Fibroblast of lung (primary cell): ENCODE measurements at places on chromosomes 7 and 10. TPM values are rescaled to one million over a fixed set of nuclear protein-coding genes. Genes with fewer than 3 reads are reported as not detected.

Gene ABCC2
- polyA plus RNA-seq, result 0.17 and 0.21 TPM in 2 replicates

Gene CTTNBP2
- polyA plus RNA-seq, result 12.0 and 15.7 TPM in 2 replicates

Gene AGAP6
- 4.3 and 5.8 TPM in 2 replicates for polyA plus RNA-seq

DNA sequence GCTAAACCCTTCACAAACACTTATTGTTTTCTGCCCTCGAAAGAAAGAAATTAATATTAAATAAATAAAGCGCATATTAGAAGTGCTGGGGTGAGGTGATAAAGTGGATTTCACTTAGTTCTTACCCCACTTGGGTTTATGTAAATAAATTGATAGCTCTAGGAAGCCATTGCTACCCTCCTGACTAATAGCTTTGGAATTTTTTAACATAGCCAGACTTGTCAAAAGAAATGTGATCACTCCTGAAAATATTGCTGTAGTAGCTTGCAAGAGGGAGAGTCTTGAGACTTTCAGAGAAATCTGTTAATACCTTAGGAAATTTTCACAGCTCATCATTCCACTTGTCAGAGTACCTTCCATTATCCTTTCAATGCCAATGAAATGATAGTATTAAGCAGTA is 7.6 kb downstream of the ARL5B start:
- DNase-seq, result peak; percentile 88

DNA sequence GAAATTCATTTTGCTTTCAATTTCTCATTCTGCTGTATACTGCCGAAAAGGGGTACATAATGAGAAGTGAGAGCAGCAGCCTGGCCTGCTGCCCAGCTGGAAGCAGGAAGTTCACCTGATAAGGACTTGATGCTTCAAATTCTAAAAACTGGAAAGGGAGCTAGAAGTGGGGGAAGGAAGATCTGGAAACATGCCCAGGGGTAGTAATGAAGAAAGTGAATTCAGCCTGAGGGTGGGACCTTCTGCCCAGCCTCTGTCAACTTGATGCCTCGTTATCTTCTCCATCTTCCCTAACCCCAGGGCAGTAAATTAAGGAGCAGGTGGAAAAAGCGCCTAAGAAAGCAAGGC is 69.4 kb downstream of the ARMH3 start:
- no peak for DNase-seq

Gene HTRA1
- 178 and 216 TPM in 2 replicates for polyA plus RNA-seq

- DNase-seq, result no peak
Measured at GRCh38 chr7:20785157-20786048, 1.3 kb downstream of the SP8 start.

Gene MYPN
- polyA plus RNA-seq, result 0.77 and 1.9 TPM in 2 replicates

DNA sequence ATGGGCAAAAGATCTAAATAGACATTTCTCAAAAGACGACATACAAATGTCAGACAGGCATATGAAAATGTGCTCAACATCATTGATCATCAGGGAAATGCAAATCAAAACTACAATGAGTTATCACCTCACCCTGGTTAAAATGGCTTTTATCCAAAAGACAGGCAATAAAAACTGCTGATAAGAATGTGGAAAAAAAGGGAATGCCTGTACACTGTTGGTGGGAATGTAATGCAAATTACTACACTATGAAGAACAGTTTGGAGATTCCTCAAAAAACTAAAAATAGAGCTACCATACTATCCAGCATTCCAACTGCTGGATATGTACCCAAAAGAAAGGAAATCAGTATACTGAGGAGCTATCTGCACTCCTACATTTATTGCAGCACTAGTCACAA is 18.0 kb downstream of the GSDME start:
- DNase-seq, result peak; percentile 47

Gene HK1
- 60.6 and 86.2 TPM in 2 replicates for polyA plus RNA-seq

Gene SYT15
- 0.19 and 0.31 TPM in 2 replicates for polyA plus RNA-seq

- no peak for DNase-seq
Measured at GRCh38 chr7:6407434-6407833, 40.3 kb downstream of the DAGLB start.

Gene SEMA4G
- polyA plus RNA-seq, result 3.2 and 3.5 TPM in 2 replicates

DNA sequence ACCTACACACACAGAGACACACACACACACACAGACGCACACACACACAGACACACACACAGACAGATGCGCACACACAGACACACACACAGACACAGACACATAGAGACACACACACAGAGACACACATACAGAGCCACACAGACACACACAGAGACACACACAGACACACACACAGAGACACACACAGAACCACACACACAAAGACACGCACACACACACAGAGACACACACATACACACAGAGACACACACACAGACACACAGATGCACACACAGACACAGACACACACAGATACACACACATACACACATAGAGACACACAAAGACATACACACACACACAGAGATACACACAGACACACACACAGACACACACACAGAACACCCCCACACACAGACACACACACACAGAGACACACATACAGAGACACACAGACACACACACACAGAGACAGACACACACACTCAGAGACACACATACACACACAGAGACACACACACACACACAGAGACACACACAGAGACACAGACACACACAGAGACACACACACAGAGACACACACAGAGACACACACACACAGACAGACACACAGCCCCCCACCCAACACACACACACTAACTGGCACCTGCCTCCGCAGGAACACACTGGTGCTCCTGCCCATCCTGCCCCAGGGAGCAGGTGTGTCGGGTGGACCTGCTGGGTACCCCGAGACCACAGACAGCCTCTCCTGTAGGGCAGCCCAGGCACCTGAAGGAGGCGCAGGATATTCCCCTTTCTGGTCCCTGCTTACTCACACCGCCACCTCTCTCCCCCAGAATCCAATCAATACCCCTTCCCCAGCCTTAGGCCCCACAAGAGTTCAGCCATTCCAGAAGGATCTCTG is 5.4 kb upstream of the FZD9 start:
- DNase-seq, result no peak

- DNase-seq, result peak; percentile 18
Measured at GRCh38 chr10:112375721-112376395, 1.9 kb downstream of the ACSL5 start.

- peak; percentile 22 for DNase-seq
Measured at GRCh38 chr10:97518301-97519043, 19.7 kb downstream of the UBTD1 start.

Gene NCF1
- polyA plus RNA-seq, result not detected in 2 replicates

GRCh38 chr10:116099023-116099420 is 174.0 kb downstream of the GFRA1 start:
- DNase-seq, result no peak

Gene KIAA1217
- 0.92 and 2.5 TPM in 2 replicates for polyA plus RNA-seq

DNA sequence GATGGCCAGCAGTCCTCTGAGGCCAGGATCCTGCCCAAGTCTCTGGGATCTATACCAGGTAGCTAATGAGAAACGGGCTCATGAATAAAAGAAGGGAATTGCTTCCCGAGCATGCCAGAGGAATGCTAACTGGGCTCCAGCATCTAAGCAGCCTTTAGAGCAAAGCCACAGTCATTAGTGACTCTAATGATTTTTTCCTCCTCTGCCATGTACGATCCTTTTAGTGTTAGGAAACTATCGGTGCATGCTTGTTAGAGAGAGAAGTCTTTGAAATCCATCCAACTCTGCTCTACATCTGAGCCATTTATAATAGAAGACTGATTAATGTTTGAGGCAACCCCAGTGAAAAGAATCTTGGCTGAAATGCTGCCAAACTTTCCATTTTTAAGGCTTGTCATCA is 124.9 kb upstream of the TCERG1L start:
- no peak for DNase-seq

DNA sequence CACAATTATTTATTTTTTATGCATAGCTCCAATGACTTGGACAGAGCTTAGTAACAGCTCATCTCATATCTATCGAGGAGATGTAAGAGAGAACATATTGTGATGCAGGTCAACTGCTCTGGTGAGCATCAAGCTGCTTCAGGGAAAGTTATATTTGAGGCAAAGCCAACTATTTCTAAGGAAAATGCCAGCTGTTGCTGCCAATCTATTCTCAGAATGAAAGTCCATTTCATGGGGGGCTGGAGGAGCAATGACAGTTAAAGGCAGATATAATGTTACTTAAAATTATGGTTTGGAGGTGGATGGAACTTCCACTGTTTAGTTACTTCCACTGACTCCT is 424.8 kb downstream of the KIF20B start:
- DNase-seq, result no peak

GRCh38 chr10:80516506-80517075 is 21.1 kb upstream of the SH2D4B start:
- no peak for DNase-seq

- DNase-seq, result no peak
Measured at GRCh38 chr10:22410394-22410793, 65.1 kb downstream of the SPAG6 start.

DNA sequence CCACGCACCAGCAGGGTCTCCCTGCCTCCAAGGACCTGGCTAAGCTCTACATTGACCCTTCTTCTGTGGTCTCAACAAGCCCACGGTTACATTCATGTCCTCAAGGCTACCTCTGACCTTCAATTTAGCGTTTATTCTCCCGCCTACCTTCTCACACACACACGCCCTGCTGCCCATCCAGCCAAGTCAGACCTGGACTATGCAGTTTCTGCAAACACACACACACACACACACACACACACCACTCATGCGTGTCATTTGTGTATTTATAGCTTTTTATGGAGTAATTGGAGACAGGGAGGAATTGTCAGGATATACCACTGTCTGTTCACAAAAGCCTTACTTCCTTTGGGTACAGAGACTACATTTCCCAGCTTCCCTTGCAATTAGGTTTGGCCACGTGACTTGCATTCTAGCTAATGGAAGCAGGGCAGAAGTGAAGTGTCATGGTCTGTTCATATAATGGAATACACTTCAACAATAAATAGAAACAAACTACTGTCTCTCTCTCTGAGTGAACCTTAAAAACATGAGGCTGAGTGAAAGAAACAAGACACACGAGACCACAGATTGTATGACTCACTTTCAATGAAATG is 53.8 kb upstream of the CPXM2 start:
- DNase-seq, result no peak

Gene ZNF853
- 0.05 and 0.43 TPM in 2 replicates for polyA plus RNA-seq

- no peak for DNase-seq
Measured at GRCh38 chr7:44372560-44373417, 47.4 kb upstream of the CAMK2B start.

- DNase-seq, result peak; percentile 38
Measured at GRCh38 chr7:132270517-132270916, 305.8 kb downstream of the PLXNA4 start.

Gene MRC1
- 0.01 TPM in 2 replicates for polyA plus RNA-seq

Gene UPP1
- polyA plus RNA-seq, result 9.4 and 11.7 TPM in 2 replicates
